ENCODE measurements at places on chromosomes 12 and 14.

- DNase-seq: no peak
Observed at GRCh38 chr12:75589801-75590200, 78.4 kb upstream of the KRR1 start.

DNA sequence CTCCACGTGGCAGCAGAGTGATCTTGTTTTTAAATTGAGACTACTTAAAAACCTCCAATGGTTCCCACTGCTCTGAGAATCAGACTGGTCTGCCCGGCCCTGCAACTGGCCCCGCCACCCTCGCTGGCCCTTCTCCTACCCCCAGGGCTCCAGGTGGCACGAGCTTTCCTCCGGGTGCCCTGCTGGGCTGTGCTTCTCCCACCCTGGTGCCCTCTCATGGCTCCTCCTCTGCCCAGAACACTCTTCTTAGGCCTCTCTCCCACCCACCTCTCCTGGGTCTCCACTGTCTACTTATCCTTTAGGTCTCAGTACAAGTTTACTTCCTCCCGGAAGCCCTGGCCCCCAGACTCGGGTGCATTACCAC, 26.5 kb downstream of the CCDC92 start:
- DNase-seq: no peak

GRCh38 chr12:59904874-59905521, 309.2 kb downstream of the SLC16A7 start:
- no peak for DNase-seq

DNA sequence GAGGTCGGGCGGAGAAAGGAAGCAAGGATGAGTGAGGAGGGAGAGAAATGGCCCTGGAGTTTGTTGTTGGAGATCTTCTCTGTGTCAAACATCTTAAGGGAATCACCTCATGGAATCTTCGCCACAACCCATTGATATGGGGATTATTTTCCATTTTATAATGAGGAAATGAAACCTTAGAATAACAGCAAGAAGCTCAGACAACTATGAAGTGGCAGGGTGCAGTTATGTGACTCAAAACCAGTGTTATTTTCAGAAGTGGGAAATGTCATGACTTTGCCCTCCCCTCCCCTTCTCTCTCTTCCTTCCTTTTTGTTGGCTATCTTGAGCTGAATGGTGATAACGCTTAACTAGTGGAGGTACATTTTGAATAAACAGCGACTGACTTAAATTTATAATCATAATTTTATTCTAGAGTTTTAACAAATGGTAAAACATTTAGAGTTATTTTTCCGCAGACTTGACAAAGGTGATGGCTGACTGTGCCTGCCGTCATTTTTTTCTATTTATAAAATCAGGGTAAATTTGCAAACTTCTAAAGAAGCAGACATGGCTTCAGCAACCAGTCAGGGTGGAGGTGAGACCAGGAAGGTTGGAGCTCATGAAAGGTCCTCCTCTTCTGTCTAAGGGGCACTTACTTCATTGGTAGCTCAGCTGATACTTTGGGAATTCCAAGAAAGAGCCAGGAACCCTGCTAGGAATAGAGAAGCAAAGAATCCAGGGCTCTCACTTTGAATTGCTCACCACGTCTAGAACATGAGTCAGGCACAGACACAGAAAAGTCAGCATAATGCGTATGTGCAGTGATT, 232.4 kb downstream of the RGS6 start:
- DNase-seq: no peak

DNA sequence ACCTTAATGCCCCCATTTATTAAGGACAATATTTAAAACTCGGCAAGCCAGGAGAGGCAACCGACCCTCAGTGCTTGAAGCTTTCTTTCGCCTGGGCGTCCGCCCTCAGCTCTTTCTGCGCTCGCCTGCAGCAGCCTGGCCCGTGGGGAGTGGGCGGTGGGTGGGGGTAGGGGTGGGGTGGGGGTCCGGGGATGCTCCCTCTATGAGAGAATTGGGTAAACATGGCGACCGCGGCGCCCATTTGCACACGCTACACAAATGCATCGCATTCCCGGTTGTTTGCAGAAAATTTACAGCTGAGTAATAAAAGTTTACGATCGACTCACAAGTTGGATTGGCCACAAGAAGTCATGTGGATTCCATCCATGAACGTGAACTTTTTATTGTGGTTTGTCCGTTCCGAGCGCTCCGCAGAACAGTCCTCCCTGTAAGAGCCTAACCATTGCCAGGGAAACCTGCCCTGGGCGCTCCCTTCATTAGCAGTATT, 7.7 kb downstream of the HOXC8 start:
- no peak for DNase-seq

DNA sequence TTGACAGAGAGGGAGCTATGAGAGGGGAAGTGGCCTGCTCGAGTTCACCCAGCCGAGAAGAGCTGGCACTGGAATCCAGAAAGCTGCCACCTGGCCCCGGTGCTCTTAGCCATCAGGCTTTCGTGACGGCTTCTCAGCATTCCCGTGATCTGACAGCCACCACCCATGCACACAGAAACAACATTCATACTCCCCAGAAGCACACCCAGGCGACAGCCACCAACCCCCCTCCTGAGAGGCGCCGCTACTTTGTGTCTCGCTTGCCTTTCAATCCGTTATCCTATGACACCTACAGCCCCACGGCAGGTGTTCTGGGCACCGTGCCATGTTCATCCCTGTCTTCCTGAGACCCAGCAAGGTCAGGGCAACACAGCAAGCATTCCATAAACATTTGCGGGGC, 31.4 kb downstream of the PSMC1 start:
- DNase-seq: no peak
